Nephron progenitor cell (in vitro differentiated cells): ENCODE measurements at places on chromosomes 2 and 18.

DNA sequence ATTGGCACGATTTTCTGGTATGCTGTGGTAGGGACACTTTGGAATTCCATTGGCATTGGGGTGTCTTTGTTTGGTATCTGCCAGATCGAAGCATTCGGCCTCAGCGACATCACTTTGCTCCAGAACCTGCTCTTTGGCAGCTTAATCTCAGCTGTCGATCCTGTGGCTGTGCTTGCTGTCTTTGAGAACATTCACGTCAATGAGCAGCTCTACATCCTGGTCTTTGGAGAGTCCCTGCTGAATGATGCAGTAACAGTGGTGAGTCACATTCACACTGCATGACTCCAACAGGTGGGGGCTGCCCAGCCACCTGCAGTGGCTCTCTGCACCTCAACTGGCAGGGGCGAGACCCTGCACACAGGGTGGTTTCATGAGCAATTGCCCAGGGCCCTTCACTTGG, 38.4 kb downstream of the SLC9A2 start:
- no peak for DNase-seq

DNA sequence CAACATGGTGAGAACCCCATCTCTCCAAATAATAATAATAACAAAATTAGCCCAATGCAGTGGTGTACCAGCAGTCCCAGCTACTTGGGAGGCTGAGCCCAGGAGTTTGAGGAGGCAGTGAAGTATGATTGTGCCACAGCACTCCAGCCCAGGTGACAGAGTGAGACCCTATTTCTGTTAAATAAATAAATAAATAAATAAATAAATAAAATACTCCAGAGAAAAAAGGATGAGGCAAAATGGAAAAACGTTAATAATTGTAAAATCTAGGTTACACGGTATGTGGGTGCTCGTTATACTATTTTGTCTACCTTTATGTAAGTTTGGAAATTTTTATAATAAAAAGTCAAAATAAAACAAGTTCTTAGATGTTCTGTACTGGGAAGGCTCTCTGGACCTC, 8.6 kb upstream of the EMX1 start:
- DNase-seq = no peak

GRCh38 chr18:71673498-71673897, 870.6 kb downstream of the CBLN2 start:
- no peak for DNase-seq

DNA sequence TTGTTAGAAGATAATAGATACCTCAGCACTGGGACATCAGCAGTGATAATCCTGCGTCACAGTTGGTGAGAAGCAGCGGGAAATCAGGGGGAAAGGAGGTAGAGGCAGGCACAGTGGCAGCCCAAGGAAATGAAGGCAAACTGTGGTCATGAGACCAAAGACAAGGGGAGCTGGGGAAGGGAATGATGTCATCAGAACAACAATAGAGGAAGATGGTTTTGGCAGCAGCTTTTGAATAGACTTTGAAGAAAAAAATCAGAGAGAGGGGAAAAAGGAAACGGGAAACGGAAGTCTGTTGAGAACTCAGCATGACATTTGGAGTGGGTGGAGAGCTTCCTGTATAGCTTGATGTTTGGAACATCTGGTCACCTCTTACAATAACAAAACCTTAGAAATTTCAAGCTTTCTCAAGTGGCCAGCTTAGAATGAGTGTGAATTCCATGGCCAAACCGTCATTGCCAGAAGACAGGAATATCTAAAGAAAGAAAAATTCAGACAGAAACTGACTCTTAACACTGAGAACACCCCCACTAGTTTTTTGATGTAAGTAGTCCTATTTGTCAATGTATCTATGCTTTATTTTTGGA, 18.4 kb upstream of the YES1 start:
- no peak for DNase-seq

DNA sequence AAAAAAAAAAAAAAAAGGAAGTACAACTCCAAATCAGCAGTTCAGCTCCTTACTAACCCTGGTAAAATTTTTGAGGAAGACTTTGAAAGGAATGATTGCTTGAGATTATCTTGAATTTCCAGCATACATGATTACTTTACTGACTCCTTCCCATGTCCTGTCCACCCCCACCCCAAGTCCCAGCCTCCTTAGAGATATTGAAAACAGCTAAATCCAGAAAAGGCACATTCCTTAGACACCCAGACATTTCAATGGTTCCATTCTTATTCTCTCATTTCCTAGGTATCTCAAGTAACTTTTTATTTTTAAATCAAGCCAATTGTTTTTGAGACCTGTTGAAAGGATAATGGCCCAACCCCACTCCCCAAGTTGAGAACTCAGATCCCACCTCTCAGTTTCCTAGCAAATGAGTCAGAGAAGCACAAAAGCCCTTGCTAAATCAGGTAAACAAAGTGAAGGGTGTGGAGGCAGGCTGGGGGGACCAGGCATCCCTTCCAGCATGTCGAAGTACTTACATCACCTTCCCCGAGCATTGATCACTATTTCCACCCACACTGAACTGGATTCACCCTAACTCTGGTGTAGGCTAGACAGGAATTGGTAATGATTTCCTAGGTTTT, 95.4 kb upstream of the FZD7 start:
- no peak for DNase-seq

- peak; percentile 18 for DNase-seq
These were observed 437.7 kb downstream of the SATB2 start for GRCh38 chr2:199019898-199020507.

DNA sequence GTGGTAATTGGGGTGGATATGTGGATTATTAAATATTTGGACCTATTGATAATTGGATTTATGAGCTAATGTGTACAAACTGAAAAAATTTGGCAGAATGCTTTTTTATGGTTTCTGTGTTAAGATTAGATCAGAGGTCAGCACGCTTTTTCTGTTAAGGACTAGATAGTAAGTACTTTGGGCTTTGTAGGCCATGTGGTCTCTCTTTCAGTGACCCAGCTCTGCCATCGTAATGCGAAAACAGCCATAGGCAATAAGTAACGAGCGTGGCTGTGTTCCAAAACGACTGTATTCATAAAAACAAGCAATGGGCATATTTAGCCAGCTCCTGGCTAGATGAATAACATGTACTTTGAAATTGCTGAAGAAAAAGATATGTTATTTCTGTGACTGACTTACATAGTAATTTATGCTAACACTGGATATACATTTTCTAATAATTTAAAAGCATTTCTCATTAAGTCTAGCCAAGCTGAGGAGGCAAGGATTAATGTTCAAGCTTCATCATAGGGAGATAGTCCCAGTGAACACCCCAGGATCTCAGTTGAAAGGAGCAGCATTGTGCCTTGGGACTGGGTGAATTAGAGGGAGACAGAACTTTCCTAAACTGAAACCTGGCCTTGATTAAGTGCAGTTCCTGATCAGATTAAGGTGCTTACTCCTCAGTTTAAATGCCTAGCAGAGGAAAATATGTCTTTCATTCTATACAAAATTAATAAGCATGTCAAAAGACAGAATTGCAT, 20.0 kb downstream of the CCDC138 start:
- DNase-seq = no peak

DNA sequence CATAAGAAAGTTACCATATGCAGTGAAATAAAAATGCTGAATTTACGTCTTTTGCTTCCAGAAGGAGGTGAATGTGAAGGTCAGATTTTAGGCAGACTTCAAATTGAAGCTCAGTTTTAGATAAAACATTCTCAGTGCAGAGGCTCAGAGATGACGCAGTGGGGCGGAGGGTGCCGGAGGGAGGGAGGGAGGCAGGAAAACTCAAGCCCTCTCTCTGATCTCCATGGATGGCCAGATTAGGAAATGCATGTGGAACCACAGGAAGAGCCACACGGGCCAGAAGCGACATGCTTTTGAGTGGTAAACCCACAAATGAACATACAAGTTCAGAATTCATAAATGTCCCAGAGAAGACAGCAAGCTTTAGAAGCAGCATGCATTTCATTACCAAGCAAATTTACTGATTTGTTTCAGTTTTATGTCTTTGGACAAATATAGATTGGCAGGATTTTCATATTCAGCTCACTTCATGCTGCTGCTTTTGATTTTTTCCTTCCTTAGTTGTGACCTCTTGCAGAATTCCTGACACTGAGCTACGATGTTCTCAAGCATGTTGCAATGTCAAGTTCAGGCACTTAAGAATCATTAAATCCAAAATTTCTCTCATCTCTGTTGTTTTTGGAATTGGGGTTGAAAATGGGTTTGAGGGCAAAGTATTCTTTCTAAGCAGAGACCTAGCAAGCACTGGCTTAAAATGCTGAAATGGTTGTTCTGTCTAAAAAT, 29.7 kb upstream of the APCDD1 start:
- DNase-seq = no peak

DNA sequence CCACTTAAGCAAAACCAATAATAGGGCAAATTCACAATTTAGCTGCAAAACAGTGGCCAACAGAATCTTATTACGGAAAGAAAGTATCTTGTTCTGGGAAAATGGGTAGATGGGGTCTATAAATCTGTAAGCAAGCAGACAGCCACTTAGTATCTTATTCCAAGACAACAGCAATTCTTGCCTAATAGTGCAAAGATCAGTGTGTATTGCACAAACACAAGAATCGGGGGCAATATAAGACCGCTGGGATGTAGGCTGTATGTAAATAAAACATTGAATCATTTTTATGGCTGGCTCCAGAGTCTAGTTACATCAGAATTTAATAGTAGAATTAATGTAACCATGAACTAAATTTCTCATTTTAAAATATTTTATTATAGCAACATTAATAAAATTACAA, 85.6 kb downstream of the FBXO15 start:
- no peak for DNase-seq

- no peak for DNase-seq
These were observed 304.9 kb downstream of the STK39 start for GRCh38 chr2:167942366-167943081.

DNA sequence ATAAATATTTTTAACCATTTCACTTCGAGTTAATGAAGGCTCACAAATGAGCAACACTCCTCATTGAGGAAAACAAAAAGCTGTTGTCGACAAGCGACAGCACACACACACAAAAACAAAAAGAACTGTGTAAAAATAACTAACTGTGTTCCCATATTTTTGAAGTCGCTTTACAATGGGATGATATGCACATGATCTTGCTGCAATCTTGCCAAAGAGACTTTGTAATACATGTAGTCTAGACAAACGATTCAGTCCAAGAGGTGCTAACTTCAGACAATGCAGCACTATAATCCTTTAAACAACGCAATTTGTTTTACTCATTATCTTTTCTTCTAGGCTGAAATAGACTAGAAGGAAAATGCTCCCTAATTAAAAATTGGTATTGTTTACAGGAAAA, 7.2 kb upstream of the USP34 start:
- DNase-seq = no peak

DNA sequence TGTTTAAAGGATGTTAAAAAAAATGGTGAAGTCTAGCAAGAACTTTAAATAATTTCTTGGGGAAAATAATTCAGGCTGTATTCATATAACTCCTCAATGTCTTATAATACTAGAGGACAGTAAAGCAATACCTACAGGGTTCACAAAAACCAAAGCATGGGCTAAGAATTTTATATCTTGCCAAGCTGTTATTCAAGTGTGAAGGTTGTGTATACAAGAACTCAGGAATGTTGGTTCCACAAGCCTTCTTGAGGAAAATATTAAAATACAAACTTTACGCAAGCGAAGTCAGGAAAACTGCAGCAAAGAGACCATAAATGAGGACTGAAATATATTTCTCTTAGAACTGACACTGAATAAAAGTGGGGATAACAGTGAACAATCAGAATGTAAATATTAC, 76.1 kb upstream of the DNAJC10 start:
- DNase-seq = no peak

GRCh38 chr2:106366204-106366885, 101.9 kb downstream of the RGPD3 start:
- no peak for DNase-seq

DNA sequence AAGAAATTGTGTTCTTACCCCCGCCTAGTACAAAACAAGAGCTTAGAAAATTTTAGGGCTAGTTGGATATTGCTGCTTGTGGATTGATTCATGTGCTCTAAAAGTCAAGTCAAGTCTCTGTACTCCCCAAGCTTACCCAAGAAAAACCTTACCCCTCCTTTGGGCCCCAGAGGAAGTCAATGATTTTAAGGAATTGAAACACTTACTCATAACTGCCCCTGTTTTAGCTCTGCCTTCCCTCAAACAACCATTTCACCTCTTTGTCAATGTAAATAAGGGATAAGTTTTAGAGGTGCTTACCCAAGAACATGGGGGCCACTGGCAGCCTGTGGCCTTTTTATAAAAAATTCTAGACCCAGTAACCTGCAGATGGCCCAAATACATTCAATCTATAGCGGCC, 136.6 kb upstream of the RMP24 start:
- DNase-seq = no peak

DNA sequence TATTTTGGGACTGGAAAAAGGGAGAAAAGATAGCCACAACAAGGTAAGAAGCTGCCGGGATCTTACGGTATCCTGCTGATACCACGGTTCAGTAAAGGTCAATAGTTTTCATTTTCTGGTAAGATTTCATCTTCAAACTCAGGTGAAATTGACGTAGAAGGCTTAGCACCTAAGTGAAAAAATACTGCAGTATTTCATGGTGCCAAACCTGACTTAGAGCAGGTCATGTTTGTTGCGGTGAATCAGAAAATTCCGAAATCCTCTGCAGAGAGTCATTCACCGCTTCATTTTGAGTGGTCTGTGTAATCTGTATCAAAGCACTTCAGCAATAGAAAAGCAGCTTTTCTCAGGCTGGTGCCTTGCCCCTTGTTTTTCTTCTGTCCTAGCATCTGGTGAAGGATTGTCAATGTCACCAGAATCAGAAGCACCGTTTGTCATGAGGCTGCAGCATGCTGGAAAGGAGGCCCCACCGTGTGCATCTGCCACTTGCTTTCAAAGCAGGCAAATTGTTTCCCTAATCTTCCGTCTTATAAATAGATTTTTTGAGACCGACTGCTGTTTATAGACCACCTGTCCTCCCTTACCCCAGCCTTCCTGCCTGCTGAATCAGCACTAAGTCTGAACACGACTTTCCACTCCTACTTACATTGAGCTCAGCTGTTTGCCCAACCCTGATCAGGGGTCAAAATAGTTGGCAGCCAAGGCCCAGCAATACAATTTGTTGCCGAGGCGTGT, 156.3 kb downstream of the EML6 start:
- no peak for DNase-seq

GRCh38 chr18:63376538-63376937, 9.5 kb upstream of the KDSR start:
- DNase-seq = no peak

DNA sequence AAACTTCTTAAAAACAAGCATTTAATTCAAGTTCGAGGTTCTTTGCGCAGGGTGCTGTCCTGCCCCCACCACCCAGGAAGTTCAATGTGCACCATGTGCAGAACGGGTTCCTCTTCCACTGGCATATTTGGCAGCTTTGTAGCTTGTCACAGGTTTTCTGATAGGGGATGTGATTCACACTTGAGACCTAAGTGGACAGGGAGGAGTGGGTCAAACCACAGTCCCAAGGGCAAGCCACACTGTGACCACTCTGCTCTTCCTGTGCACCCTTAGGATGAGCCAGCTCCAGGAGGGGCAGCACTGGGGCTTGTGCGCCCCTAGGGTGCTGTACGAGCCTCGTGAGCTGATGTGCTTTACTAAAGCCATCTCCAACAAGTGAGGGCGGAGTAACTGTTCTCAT, 82.5 kb downstream of the TGFA start:
- DNase-seq = no peak

- DNase-seq = no peak
These were observed 234.8 kb downstream of the SOX11 start for GRCh38 chr2:5926871-5927512.

GRCh38 chr18:49788327-49788898, 24.9 kb downstream of the ACAA2 start:
- no peak for DNase-seq

GRCh38 chr2:208006833-208007232, 18.5 kb downstream of the PLEKHM3 start:
- DNase-seq = no peak

- DNase-seq = no peak
These were observed 43.2 kb downstream of the SP100 start for GRCh38 chr2:230459216-230459615.
